ENCODE measurements at places on chromosomes 11 and 22.

DNA sequence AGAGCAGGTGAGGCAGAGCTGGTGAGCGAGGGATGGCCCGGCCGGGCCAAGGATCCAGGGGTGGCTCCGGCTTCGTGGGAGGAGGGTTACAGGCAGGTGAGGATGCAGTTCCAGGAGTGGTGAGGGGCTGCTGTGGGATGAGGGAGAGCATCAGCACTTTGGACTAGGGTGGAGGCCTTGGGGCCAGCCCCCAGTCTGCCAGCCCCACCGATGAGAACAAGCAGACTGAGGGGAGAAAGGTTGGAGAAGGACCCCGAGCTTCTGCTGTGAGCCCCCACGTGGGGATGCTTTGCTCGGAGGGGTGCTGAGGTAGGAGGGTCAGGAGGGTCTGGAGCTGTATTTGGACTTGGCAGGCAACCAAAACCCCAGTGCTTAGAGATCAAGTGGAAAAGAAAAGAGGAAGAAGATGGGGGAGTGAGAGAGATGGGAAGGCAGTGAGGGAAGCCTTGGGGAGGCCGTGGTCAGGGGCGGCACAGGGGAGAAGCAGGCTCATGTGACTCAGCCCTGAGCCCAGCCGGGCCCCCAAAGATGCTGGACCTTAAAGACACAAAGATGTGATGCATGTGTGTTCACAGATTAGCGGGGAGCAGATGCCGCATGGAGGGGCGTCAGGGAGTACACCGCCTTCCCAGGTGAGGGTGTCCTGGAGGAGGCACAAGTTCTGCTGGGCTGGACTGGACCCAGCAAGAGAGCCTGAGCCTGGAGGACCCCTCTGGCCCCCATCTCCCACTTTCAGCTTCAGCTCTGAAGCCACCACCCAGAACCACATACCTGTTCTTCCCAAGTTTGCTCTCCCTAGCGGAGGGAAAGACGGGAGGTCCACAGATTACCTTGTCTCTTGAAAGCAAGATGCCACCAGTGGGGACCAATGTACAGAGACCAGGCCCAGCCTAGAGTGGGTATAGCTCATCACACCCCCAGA lies 91.3 kb downstream of the CDKN1C start:
- DNase-seq, result no peak

- DNase-seq, result no peak
Observed at GRCh38 chr11:117761993-117762392, 35.0 kb downstream of the DSCAML1 start.

DNA sequence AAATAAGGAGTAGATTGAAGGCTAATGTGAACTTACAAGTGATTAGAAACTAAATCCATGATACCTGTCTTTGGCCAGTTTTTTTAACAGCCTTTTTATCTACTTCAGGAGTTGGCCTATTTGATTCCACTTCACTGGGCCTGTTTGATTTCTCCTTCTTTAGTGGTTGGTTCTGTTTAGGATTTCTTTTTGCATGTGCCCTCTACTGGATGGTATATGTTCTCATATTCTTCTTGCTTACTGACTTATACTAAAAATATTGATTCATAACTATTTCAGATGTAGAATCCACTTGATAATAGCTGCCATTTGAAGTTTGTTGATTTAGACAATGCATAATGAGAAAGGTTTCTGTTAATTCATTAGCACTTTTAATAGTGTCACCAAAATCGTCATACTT lies 53.9 kb downstream of the USP47 start:
- peak; percentile 43 for DNase-seq

GRCh38 chr22:36052505-36052941 lies 23.9 kb upstream of the RBFOX2 start:
- no peak for DNase-seq

DNA sequence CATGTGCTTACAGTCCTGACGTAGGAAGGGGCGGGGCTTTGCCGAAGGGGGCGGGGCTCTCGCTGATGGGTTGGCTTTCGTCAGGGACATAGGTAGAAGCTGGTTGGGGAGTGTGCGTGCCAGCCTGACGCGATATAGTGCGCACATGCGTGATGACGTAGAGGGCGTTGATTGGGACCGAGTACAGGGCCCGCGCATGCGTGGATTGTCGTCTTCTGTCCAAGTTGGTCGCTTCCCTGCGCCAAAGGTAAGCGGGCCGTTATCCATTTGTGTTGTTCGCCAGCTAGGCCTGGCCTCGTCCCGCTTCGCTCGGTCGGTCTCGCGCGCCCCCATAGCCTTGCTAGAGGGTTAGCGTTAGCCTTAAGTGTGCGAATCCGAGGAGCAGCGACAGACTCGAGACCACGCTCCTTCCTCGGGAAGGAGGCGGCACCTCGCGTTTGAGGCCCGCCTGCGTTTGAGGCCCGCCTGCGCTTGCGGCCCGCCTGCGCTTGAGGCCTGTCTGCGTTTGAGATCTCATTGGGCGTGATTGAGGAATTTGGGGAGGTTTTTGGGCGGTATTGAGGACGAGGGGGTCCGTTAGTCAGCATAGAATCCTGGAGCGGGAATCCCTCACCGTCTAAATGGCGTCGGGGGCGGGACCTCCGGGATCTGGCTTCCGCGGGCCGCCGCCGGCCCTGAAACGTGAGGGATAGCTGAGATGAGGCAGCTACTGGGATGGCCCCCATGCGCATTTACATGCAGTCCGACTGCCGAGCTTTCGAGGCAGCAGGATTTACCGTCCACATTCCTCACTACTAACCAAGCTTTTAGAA lies at the start of gene XRCC6:
XRCC6 (plus strand) TSS at position 197 of the 812 bp plus-strand sequence. CDS start 710 bp downstream, outside the sequence.
- DNase-seq, result peak; percentile 100

DNA sequence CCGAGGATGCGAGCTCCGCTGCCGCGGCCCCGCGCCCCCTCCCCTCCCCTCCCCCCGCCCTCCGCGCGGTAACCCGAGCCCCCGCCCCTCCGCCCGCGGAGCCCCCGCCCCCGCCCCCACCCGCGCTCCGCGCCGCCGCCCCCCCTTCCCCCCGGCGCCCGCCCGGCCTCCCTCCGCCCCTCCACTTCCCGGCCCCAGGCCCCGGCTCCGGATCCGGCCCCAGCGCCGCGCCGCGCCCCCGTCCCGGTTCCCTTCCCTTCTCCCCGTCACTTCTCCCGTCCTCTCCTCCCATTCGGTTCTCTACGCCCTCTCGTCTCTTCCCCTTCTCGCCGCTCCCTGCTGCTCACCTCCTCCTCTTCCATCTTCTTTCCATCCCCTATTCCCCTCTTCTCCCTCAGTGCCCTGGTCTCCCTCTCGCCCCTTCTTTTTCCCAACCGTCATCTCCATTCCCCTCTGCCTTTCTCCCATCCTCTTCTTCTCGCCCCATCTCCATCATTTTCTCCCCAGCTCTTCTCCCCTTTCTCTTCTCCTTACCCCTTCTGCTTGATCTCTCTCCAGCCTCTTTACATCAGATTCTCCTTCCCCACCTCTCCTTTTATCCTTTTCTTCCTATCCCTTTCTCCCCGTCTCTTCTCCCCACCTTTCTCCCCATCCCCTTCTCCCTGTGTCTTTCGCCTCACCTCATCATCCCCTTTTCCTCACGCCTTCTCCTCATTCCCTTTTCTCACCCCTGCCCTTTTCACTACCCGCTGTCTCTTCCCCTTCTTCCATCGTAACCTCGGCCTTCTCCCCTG lies at the start of gene DCHS1:
DCHS1 (minus strand) TSS at position 20 of the 794 bp plus-strand sequence. CDS start 14,196 bp downstream, outside the sequence.
- DNase-seq, result peak; percentile 77
